ENCODE measurements at places on chromosomes 5 and 9.

DNA sequence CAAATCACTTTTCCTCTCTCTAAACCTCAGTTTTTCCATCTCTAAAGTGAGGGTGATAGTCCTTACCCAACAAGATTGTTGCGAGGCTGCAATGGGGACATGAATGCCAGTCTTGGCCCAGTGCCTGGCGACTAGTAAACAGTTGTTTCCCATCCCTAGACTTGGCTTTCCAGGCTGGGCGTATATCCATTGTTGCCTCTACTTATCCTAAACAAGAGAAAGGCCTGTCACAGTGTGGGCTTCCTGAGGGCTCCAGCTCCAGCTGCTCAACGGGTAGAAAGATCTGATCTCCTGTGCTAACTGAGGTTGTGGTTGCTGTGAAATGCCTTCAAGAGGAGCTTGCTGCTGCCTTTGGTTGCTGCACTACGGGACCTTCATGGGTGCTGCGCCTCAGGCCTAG is 142.0 kb downstream of the NSG2 start:
- DNase-seq, result no peak

- DNase-seq, result no peak
These were observed 187.0 kb upstream of the TRPM3 start for GRCh38 chr9:71308454-71308853.

GRCh38 chr5:3531320-3531986 is 64.2 kb upstream of the IRX1 start:
- no peak for DNase-seq

DNA sequence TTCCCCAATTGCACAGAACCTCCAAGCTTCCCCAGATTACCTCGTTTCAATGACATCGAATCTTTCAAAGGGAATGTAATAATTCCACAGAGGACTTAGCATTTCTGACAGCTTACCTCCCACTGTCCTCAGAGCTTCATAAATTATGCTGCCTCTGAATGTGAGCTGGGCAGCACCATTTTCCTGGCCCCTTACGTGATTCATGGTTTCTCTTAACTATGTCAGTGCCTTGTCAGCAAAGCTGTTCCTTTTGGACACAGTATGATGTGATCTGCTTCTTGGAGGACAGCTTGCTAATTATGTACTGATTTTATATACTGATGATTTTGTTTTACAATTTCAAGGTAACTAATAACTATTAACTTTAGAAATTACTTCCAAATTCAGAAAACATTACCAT is 27.7 kb upstream of the SSBP2 start:
- DNase-seq, result no peak

DNA sequence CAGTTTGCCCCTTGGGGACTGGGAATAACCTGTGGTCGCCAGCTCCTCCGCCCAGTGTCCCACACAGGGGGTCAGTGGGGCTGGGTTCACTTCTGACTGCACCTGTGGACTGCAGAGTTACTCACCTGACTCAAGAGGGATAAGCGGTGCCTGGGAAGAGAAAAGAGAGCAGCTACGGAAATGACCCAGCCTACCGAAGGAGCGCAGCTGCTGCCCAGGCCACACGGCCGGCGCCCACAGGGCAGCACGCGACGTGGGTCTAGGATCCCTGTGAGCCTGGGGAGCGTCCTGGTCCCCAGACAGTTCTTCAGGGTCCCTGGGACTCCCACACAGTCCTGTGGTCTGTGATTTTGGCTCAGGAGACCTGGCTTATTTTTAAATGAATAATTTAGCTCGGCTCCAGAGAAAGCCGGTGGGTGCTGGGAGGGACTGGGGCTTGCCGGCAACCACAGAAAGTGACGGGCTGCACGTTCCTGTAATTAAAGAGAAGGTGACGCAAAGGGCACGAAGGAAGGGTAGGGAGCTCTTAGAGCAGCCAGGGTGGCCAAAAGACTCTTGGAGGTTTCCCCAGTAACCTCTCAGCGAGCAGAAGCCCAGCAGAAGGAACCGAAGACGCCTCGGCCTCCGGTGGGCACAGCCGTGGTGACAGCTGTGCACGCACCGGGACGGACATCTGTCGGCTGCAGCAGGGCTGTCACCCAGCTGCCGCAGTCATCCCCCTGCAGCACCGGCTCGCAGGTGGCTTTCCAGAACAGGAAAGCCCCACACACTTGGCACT is 97.5 kb upstream of the FCN2 start:
- no peak for DNase-seq

DNA sequence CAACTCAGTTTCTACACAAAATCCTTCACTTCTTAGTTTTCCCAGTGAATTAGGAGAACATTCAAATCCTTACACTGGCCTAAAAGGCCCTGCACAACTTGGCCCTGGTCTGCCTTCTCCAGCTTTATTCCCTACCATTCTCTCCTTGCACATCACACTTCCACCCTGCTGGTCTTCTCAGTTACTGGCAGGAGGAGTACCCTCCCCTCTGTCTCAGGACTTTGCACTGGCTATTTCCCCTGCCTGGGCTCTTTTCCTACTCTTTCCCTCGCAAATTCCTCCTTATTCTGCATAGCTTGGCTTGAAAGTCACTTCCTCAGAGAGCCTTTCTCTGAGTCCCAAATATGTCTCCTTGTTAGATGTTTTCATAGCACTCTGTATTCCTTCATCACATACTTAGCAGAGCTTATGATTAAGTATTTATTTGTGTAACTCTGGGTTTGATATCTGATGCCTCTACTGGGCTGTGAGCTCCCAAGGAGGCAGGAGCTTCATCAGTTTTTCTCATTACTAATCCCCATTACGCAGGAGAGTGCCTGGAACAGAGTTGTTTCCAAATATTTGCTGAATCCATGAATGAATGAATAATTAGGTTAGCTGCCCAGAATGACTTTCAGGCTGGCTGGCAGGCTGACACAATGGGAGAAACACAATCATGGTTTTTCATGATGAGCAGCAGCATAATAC is 159.8 kb upstream of the KLF9 start:
- DNase-seq, result no peak

DNA sequence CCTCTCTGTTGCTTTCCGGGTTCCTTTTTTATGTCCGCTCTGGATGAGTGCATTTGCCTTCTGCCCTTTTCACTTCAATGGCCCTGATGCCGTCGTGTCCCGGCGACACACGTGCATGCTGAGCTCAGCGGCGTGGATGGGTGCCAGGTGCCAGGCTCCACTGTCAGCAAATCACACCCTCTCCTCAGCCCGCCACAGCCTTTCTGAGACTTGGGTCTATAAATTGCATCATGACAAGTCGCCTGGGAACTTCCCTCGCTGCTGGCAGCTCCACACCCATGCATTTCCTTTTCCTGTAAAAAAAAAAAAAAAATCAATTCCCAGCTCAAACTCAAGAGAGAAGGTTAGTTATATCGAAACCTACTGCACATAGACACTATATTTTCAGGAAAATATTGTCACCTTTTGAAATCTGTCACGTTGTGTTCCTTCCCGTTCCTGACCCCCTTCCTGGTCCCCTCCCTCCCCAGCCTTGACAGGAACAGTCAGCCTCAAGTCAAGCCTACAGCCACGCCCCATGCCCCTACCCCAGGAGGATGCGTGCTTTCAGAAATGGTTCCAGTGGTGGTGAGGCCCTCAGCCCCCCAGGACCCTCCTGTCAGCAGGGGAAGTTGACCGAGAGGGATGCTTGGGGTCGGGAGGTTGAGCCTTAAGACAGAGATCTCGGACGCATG is 110.3 kb upstream of the PTCH1 start:
- no peak for DNase-seq

GRCh38 chr5:65611524-65611923 is 12.6 kb downstream of the TRIM23 start:
- peak; percentile 81 for DNase-seq

DNA sequence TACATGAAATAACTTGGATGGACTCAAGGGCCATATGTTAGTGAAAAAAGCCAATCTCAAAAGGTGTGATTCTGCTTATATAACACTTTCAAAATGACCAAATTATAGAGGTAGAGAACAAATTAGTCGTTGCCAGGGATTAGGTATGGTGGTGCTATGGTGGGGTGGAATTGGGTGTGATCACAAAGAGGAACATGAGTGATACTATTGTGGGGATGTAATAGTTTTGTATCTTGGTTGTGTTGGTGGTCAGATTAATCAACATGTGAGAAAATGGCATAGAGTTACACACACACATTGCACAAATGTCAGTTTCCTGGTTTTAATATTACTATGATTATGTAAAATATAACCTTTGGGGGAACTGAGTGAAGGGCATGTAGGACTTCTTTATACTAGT is 31.9 kb downstream of the CAMK4 start:
- no peak for DNase-seq

DNA sequence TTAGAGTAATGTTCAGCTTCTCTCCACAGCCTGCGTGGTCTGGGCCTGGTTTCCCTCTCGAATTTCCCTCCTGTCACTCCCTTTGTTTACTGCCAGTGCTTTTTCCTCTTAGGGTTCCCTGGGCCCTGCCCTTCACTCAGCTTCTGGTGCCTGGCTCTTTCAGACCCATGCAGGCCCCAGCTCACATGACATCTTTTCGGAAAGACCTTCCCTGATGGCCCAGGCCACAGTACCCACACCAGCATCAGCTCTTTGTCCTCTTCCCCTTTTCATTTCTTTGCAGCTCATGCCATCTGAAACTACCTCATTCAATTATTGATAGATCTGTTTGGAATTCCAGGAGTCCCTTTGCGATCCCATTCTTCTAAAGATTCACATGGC is 68.1 kb upstream of the ABL1 start:
- no peak for DNase-seq

- peak; percentile 65 for DNase-seq
These were observed 59.0 kb upstream of the BARX1 start for GRCh38 chr9:94014066-94014654.

GRCh38 chr5:149213264-149213880 is 58.3 kb upstream of the AFAP1L1 start:
- DNase-seq, result no peak
